Cortex of kidney (tissue), 1 donor: ENCODE measurements at places on chromosomes 3 and 15.

DNA sequence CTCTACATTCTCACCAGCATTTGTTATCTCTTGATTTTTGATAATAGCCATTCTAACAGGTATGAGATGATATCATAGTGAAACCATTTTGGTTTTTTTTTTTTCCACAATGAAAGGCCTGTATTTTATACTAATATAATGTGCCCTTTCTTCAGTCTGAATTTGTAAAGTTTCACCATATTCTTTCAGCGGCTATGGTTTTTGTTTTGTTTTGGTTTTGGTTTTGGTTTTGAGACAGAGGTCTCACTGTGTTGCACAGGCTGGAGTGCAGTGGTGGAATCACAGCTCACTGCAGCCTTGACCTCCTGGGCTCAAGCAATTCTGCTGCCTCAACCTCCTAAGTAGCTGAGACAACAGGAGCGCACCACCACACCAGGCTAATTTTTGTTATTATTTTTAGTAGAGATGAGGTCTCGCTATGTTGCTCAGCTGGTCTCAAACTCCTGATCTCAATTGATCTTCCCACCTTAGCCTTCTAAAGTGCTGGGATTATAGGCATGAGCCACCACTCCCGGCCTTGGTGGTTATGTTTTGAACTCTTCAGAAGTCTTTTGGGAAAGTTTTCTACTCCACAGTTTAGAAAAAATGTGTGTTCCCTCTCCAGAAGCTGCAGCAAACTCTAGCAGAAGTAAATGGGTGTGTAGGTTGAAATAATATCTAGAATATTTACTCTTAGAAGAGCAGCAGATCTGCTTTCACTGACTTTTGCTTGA is 110.2 kb upstream of the UMPS start:
- DNase-seq: no peak

DNA sequence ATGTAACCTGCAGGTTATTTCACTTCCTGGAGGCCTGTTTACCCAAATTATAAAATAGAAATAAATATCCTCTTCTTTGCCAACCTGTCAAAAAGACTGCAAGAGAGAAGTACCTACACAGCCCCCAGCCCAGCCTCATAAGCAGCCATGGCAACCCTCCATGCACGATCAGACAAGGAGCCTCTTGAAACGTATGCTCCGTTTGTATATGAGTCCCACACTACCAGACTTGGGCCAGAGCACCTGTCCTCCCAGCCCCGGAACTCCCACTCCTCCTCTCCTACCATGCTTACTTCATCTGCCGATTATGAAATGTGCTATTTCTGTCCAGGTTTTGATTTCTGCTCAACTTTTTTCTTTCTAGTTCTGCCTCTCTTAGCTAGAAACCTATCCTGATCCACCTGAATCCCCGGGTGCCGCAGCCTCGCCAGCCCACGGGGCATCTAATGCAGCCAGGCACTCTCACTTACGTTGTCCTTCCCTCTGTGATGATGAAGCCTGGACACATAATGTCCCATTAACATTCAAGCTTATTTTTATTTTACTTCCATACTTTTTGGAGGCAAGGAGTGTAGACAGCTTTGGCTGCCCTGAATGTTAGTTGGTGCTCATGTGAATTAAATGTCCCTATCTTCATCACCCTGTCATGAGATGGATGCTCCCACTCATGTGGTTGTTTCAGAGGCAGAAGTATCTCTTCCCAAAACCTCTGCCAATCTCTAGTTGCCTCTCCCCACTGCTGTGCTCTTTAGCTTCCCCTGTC is 73.8 kb downstream of the MB21D2 start:
- no peak for DNase-seq

- no peak for DNase-seq
Measured at GRCh38 chr3:157064402-157064801, 95.5 kb downstream of the CCNL1 start.

GRCh38 chr3:8638994-8639658 is 5.5 kb downstream of the SSUH2 start:
- no peak for DNase-seq

GRCh38 chr15:64599226-64599625 is 138.8 kb downstream of the ZNF609 start:
- DNase-seq: no peak

- no peak for DNase-seq
Measured at GRCh38 chr3:30648670-30649357, 42.4 kb downstream of the TGFBR2 start.

GRCh38 chr15:78921517-78921916 is 23.3 kb downstream of the CTSH start:
- DNase-seq: no peak

DNA sequence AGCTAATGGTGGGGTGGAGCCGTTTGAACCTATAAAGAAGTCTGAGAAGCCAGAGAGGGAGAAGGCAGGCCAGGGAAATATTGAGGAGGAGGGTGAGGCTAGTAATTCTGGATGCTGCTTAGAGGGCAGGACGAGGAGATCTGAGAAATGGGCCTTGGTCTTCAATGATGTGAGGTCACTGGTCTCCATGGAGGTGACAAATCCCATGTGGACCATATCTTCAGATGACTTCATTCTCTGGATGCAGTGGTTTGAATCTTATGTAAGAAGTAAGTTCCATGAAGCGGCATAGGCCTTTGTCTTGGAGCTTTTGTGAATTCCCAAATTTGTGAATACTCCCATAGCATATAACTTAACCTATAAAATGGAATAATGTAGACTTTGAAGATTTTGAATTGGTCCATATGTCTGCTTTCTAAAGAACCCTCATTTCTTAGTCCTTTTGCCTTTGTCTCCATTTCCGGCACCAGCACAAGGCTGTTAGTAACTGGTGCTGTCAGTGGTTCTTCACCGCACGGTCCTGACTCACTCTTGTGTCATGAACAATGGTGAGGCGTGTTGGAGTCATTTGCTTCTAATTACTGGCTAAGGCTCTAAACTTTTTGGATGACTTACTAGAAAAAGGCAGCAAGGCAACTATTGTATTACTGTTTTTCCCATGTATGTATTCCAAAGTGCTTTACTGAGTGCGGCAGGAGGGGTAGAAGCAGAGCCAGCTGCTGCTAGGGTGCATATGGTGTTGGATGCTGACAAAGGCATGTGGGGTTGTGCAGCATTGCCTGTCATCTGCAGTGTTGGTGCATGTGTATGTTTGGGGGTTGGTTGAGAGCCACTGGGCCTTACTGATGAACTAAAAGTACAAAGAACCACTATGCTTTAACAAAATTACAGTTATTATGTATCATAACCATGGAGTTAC is 279.3 kb upstream of the C2CD4B start:
- no peak for DNase-seq

DNA sequence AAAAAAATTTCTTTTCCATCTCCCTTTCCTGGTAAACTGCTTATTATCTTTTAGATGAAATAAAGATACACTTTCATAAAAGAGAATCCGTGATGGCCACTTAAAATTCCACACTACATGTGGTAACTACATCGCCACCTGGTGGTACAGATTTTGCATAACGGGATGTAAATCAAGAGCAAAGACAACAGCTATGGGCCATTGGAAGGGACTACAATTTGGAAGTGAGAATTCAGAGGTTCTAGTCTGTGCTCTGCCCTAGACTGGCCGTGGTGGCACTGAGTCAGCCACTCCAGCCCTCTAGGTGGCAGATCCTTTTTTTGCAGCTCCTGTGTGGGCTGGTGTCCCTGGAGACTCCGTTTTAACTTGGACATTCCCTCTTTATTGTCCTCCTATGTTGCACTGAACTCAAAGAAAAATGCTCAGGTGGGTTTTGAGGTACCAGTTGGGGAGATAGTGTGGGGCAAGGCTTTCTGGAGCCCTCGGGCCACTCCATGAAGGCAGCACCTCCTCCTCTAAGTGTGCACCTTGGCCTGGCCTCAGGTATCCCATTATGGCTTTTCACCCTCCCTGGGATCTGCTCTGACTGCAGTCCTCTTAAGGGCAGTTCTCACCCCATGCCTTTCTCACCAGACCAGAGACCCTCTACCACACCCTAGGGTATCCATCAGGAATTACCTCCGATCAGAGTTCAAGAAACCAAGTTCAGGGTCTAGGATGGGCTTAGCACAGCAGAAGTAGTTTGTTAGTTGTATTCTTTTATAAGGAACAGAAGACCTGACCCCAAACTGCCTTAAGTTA is 54.9 kb downstream of the SPSB4 start:
- DNase-seq: no peak

DNA sequence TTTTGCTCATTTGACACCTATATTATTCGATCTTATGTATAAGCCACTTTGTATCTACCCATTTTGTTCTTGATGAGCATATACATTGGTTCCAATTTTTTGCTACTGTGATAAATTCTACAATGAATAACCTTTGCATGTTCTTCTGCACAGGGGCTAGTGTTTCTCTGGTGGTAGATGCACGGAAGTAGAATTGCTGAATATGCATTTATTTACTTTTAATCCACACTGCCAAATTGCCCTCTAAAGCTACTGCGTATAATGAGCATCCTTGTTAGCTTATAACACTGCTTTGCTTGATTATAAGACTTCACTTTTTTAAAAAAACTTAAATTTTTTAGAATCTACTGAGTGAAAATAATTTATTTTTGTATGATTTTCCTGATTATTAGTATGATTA is 84.2 kb upstream of the PIAS1 start:
- no peak for DNase-seq

DNA sequence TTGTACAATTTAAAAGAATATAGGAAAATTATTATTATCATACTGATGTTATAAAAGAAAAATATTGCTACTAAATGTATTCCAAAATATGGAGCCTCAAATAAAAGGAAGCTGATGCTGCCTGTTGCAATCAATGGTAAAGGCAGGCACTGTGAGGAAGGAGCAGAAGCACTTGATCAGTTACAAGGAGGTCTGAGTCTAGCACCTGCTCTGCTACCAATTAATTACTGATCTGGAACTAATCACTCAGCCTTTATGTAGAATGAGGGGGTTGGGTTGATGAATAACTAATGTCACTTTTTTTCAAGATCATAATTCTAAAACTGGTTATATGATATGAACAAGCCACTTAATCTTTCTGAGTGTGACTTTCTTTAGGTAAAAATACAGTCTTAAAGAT is 5.5 kb downstream of the ADGRG7 start:
- no peak for DNase-seq

DNA sequence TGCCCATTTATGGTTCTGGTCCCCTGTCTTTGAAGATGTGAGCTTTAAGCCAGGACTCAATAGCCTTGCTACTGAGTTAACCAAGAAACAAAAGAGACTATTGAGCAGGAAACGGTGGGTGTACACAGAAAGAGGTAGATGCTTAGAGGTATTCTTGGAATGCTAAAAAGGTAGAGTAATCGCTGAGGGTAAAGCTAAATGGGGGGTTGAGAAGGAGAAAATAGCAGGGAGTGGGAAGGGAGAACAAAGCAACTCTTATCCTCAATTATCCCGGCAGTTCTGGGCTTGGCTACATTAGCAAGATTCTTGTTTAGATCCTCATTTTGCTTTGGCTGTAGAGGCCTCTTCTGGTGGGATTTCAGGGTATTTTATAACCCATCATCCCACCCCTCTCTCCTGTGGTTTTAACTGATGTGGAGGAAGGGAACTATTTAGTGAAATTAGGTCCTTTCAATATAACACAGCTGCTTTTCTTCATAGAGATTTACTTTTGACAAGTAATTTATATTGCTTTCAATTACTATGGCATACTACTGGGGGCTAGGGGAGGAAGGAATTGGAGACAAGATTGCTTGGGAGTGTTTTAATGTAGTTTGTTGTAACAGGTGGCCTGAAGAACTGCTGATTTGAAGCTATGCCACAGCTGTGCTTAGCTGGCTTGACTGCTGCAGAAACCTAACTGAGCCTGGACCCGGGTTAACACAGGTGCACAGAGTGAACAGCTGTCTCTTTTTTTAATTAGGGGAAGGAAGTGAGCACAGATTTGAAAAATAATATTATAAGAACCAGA is 234.3 kb upstream of the CCDC54 start:
- DNase-seq: no peak

GRCh38 chr15:63860555-63860954 is 26.8 kb upstream of the HERC1 start:
- DNase-seq: no peak

GRCh38 chr3:137906985-137907649 is 102.8 kb upstream of the CLDN18 start:
- no peak for DNase-seq

DNA sequence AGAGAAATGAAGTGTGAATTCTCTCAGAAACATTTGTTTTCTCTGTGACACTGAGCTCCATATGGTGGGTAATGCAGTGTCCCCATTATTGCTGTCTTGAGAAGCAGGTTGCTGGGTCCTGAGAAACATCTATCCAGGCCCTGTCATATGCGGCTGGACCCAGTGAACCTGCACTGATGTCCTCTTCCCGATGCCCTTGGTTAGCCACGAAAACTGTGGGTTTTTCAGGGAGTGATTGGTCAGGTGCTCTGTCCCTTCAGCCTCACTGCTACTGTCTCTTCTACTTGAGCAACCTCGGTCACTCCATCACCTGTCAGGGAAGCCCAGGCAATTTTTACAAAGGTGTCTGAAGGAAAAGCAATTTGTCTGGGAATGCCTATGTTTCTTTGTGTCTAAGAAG is 77.0 kb downstream of the SLC7A14 start:
- no peak for DNase-seq

DNA sequence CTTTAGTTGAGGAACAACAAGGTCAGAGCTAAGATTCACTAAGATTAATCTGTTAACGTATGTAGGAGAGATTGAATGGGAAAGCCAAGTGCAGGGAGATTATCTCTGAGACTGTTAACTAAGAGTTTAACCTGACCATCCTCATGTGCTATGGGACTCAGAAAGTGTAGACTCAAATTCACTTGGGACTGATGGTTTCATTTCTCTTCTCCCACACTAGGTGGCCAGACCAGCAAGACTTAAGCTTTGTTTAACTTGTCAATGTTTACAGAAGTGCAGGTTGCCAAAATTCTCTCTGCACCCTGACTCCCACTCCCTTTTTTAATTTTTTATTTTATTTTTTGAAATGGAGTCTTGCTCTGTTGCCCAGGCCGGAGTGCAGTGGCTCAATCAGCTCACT is 6.3 kb upstream of the HEXA start:
- no peak for DNase-seq

GRCh38 chr15:39078026-39078425 is 502.9 kb upstream of the THBS1 start:
- DNase-seq: no peak

GRCh38 chr15:80607287-80607980 is 87.7 kb upstream of the ABHD17C start:
- no peak for DNase-seq

DNA sequence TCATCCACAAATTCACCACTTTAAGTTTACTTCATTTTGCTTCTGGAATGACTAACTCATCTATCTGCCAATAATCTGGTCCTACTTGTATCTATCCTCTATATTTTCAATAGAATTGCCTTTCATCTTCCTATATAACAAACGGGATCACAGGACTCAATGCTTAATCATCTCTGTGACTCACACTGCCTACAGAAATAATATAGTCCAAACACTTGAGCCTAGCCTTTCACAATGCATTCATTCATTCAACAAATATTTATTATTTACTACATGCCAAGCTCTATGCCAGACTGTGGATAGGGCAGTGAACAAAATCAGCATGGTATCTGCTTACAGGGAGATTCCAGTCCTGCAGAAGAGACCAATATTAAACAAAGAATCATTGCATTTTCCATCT is 16.6 kb upstream of the AGTR1 start:
- DNase-seq: no peak

- DNase-seq: no peak
Measured at GRCh38 chr3:138939561-138940241, 7.2 kb downstream of the FOXL2 start.
